ENCODE measurements at places on chromosomes 7 and 10.

- no peak for DNase-seq
These were observed 43.2 kb downstream of the PNLIPRP3 start for GRCh38 chr10:116470768-116471415.

GRCh38 chr10:17965649-17966235, 14.0 kb downstream of the SLC39A12 start:
- no peak for DNase-seq

- DNase-seq: no peak
These were observed 36.0 kb upstream of the NRG3 start for GRCh38 chr10:81838950-81839349.

- DNase-seq: no peak
These were observed 245.3 kb downstream of the POLR1F start for GRCh38 chr7:19463581-19463980.

DNA sequence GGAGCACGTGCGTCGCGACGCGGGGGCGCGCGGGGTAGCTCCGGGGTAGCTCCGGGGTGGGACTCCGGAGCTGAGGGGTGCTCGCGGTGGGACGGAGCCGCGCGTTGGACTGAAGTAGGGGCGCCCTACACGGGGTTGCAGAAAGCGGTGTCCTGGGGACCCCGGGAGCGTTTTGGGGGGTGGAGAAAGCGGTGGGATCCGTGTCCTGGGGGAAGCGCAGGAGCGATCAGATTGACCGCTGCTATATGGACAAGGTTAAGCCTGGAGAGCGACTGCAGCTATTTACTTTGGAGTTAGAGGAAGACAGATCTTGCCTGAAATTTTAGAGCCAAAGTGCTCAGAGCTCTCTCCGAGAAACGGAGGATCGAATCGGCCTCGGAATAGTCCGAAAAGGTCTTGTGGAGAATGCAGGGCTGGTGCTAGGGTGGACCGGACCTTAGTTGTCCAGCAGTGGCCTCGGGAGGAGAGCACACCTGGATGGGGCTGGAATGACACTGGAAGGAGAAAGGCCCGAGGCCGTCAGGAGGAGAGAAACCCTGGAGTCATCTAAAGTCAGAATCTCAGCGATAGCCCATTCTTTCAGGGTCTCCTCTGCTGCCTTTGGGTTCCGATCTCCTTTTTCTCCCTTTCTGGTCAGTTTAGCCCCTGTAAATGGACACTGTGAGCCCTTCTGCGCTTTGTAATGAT, 564 bp downstream of the PDSS1 start:
- DNase-seq: no peak

- DNase-seq: no peak
These were observed 71.8 kb downstream of the SNX10 start for GRCh38 chr7:26363465-26363864.

DNA sequence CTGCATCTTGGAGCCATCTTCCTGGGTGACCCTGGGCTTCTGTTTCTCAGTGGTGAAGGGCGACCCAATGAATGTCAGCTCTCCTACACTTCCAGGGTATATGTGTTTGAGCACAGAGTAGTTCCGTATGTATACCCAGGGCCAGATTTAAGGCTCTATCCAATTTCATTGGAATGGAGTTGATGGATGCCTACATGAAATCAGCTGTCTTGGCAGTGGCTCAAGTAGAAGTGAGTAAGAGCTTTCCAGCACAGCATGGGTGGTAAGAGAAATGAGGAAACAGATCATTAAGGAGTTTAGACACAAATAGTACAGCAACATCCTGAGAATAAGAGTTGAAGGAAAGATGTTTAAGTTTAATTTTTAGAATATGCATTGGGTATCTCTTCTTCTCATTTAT, 433.0 kb downstream of the PAXIP1 start:
- no peak for DNase-seq

- DNase-seq: peak; percentile 1
These were observed 171.9 kb upstream of the CACNA2D1 start for GRCh38 chr7:82615527-82615926.

Measured in CD4-positive, alpha-beta T cell treated with Interleukin-17A for 1 hour (primary cell).